ENCODE measurements at places on chromosomes 1 and 21.

DNA sequence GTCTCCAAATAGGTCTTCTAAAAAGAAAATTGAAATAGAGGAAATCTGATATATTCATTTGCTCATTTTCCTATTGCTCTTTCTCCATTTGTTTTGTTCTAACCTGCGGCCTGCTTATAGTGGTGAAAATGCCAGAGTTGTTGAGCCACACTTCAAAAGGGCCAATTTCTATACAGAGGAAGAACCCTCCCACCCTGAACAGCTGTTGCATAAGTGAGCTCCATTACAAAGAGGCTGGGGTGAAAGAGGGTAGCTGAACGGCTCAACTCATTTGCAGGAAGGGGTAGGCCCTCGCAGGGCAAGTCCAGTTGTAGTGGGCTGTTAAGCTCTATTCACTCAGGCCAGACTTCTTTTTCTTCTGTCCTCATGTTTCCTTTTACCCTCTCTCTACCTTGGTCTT lies 8.8 kb downstream of the ADCY10 start:
- DNase-seq: no peak

DNA sequence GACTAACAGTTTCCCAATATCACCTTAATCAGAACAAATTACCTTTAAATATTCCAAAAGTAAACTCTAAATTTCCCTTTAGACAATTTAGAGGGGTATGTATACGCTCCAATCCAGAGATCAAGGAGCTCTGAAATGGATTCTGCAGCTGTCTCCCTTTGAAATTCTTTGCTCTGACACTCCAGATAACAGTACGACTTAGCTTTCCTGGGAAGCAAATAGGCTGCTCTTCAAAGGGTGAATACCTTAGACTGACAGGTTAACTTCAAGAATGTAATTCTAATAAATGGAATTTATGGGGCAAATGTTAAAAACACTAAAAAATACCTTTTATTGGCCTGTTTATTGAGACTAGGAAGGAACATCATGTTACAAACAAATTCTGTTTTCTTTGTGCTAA lies 357.2 kb downstream of the USP25 start:
- DNase-seq: no peak

- DNase-seq: no peak
Measured at GRCh38 chr1:95408507-95409136, 174.6 kb downstream of the RWDD3 start.

DNA sequence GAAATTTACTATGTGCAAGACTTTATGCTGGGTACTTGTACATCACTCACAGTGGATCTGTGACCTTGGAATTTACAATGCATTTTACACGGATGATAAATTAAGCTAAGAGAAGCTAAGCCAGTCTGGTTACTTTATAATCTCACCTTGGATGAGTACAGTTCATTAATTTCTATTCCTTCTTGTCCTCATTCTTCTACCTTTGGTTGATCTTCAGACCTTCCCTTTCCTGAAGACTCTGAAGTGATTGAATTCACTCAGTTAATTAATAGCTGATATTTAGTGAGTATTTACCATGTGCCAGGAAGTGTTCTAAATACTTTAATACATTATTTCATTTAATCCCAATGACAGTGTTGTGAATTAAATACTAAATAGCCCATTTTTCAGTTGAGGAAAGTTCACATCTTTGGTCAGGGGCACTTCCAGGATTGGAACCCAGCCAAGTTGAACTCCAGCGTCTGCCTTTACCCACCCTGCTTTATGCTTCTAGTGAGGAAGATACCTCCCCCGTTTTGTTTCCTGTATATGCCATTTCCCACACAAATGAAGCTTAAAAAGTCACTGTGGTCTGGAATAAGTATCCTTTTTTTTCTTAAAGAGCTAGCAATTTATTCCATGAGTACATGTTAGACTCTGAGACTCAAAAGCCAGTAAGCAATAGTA lies 146.6 kb downstream of the TLR5 start:
- no peak for DNase-seq

- DNase-seq: peak; percentile 18
Measured at GRCh38 chr1:94265011-94265422, 27.6 kb upstream of the ARHGAP29 start.

DNA sequence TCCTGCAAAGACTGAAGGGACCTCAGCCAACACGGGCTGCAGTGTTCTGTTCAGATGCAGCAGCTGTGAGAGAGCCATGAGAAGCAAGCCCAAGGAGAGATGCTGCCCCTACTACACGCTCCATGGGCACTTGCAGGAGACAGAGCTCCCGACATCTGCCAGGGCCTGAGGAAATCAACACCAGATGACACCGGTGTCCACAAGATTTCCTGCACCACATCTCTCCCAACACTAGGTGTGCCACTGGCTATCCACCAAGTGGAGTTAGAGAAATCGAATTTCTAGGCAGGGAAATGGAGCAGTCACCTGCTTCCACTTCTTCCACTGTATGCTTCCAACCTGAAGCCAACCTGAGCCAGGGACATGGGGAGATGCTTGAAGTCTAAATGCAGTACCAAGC lies 445.3 kb downstream of the RWDD3 start:
- DNase-seq: no peak

- DNase-seq: no peak
Measured at GRCh38 chr1:42844592-42845140, 1.7 kb upstream of the ZNF691 start.

DNA sequence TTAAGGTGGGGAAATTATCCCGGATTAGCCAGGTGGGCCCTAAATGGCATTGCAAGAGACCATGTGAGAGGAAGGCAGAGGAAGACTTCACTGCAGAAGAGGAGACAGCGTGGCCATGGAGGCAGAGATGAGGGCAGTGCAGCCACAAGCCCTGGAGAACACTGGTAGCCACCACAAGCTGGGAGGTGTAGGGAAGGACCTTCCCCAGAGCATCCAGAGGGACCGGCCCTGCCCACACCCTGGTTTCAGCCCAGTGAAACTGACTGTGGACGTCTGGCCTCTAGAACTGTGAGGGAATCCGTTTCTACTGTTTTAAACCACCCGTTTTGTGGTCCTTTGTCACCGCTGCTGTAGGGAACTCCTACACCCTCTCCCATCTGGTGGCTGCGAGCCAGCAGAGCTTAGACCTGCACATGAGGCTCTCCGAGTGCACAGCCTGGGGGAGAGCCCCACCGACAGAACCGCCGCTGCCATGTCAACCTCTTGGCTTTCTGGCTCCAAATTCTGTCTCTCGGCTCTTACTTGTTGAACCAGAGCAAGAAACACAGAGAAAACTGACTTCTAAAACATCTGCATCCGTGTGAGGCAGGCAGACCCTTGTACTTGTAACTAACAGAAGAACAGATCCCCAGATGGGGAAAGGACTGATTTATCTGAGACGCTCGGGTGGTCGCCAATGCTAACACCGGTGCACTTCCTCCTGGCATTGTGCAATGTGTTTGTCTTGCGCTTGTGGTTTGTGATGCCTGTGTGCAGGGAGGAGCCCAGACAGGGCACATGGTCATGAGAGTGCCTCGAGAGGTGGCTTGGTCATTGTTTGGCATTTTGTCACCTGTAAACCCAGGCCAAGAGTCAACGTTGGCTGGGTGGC lies 90.8 kb upstream of the TMPRSS2 start:
- no peak for DNase-seq

DNA sequence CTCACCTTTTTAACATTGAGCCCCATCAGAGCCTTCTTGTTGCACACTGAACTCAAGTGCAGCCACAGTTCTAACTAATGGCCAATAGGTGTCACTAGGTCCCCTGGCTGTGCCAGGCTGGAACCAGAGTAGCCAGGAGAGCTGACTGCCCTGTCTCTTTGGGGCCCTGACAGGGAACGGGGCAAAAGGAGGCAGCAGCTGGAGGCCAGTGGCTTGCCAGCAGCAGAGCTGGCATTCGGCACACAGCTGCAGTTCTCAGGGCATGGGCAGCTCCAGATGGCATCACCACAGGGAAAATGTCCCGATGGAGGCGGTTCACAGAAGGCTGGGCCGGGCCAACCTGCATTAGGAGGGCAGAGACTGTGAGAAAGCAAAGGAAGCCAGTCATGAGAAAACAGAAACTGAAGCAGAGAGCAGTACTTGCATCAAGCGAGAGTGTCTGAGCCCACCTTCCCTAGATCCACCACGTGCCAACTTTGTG lies 188.6 kb downstream of the FCRL5 start:
- no peak for DNase-seq

DNA sequence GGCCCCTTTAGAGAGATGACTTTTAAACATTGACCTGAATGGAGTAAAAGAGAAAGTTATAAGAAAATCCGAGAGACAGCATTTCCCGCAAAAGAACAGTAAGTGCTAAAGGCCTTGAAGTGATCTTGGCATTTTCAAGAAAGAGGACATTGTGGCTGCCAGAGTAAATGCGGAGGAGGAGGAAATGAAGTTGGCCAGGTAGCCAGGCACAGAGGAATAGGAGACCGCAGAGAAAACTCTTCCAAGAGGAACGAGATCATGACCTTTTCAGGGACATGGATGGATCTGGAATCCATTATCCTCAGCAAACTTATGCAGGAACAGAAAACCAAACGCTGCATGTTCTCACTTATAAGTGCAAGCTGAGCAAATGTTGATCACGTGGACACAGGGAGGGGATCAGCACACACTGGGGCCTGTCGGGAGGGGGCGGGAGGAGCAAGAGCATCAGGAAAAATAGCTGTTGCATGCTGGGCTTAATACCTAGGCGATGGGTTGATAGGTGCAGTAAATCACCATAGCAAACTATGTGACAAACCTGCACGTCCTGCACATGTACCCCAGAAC lies 49.7 kb downstream of the EEIG2 start:
- DNase-seq: no peak

DNA sequence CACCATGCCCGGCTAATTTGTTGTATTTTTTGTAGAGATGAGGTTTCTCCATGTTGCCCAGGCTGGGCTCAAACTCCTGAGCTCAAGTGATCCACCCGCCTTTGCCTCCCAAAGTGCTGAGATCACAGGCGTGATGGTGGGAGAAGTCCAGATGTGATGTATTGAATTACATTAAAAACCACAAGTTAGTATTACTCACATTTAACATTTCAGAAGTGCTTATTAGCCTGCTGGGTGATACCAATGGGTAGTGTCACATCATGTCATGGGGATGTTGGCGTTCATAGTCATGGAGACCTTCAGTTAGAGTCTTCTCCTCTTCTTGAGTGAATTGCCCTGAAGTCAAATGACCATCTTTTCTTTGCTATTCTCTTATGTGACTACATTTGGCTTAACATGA lies 63.6 kb upstream of the VAMP3 start:
- DNase-seq: no peak

GRCh38 chr1:229834230-229834629 lies 208.2 kb downstream of the URB2 start:
- DNase-seq: no peak

GRCh38 chr1:108627256-108627655 lies 33.6 kb downstream of the HENMT1 start:
- no peak for DNase-seq

DNA sequence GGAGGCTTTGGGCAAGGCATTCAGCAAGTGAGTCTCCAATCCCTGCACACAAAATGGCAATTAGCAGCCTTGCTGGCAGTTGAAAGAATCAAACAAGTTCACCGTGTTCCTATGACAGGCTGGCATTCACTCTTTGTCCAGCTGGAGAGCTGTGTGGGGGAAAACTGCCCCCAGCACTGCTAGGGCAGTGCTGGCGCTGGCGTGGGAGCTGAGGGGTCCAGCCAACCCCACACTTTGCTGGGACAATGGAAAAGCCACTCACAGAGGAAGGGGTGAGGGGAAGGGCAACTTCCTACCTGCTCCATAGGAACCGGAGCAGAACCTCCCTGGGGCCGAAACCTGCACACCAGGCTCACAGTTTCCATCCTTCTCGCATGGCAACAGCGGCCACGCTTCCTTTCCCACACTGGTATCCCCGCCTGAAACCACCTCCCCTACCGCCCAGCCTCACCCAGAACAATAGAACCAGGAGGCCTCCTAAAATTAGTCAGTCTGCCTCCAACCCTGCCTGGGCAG lies 26.7 kb upstream of the KCNN3 start:
- no peak for DNase-seq

GRCh38 chr1:49841767-49842166 lies 182.0 kb downstream of the AGBL4 start:
- no peak for DNase-seq

DNA sequence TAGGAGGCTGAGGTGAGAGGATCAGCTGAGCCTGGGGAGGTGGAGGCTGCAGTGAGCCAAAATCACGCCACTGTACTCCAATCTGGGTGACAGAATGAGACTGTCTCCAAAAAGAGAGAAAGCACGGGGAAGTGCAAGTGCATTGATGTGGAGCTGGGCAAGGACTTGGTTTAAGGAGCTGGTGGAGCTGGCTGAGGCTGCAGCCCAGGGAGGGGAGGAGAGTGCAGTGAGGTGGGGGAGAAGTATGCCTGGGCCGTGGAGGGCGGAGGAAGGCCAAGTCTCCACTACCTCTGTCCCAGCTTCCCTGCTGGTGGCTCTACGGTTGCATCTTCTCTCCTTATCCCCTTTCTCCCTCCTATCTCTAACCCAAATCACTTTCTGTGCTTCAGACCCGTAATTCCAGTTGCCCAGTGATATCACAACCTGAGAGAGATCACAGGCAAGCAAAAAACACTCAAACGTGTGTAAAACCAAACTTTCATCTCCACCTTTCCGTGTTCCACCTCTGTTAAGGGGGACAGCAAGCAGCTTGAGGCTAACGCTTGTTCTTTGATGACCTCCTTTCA lies 11.1 kb downstream of the TOR3A start:
- no peak for DNase-seq

DNA sequence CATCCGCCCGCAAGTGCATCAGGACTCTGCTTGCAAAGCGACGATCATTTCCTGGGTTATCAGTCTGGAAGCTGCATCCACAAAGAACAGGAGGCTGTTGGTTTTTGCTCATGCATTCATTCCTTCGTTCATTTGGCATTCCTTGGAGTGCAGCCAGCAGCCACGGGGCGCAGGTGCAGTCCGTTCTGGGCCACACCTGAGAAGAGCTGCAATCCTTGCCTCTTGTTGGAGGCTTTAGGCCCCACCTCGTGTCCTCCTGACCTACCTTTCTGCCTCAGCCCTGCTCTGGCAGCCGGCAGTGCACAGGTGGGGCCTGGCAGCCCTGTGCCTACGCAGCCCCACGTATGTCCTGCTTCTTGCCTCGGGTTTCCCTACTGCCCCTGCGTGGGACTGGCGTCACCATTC lies 19.6 kb upstream of the C2CD2 start:
- no peak for DNase-seq

- DNase-seq: no peak
Measured at GRCh38 chr1:208243527-208243966, 637 bp downstream of the PLXNA2 start.

Measured in DMS 273 treated with DMSO at 0.1 percent for 48 hours (cell line).